Lower leg skin (tissue), 4 donors: ENCODE measurements at places on chromosomes 13 and 19.

- DNase-seq = no peak
Observed at GRCh38 chr13:39498471-39499114, 104.4 kb downstream of the LHFPL6 start.

- no peak for DNase-seq
Observed at GRCh38 chr13:31043957-31044356, 111.5 kb downstream of the TEX26 start.

- DNase-seq = no peak
Observed at GRCh38 chr13:113486698-113487097, 3.8 kb downstream of the DCUN1D2 start.

DNA sequence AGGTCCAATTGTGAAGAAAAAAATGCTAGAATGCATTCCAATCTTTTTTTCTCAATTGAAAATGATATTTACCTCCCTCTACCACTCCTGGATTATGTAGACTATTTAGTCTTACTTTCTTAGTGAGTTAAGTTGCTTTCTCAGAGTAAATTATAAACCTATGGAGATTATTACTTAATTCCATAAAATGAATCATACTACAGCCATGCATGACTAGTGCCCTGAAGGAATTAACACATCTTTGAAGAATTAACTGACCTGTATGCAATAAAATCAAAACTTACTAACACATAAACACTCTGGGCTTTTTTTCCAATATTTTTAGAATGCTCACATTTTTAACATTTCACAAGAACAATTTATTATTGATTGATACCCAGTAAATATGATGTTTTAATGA lies 379.4 kb upstream of the DACH1 start:
- DNase-seq = no peak

DNA sequence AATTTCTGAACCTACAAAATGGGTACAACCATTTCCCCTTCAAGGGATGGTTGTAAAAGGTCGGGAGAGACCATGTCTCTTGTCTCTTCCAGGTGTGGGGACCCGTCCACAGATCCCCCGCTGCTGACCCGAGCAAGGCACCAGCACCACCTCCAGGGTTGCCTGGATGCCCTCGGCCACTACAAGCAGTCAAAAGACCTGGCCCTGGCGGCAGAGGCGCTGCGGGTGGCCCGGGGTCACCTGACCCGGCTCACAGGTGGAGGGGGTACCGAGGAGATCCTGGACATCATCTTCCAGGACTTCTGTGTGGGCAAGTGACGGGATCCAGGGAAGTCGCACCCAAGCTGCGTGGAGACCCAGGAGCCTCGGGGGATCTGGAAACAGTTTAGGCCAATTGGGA lies 4.0 kb downstream of the GTPBP3 start:
- DNase-seq = no peak

DNA sequence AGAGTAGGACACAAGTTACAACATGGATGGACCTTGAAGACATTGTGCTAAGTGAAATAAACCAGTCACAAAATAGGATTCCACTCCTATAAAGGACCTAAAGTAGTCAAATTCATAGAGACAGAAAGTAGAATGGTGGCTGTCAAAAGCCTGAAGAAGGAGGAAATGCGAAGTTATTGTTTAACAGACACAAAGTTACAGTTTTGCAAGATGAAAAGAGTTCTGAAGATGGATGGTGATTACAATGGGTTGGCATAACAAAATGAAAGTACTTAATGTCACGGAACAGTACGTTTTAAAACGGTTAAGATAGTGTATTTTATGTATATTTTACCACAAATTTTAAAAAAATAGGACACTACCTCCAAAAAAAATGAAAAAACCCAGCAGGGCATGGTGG lies 34.8 kb downstream of the FOXO1 start:
- no peak for DNase-seq

GRCh38 chr19:43452582-43452981 lies 12.8 kb downstream of the LYPD3 start:
- no peak for DNase-seq

DNA sequence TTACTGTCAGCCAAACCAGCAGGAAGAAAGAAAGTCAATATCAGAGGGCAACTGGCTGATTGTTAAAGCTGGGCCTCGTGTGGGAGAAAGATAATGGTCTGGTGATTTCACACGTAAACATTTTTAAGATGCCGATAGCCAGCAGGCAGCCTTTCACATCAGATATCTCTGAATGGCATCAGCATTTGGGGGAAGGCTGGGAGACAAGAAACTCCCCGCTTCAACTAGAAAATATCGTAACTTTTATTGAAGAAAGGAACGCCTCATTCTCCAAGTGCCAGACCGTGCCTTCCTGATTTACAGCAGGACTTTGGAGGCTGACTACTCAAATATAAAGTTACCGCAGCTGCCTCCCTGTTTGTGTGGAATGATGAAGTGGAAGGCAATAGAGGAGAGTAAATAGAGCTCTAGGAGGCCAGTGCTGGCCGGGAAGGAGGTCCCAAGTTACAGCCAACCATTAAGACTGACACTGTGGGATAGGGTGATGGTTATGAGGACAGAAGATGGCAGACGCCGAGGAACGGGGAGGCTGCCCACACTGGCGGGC lies 284.3 kb upstream of the MAB21L1 start:
- DNase-seq = no peak

DNA sequence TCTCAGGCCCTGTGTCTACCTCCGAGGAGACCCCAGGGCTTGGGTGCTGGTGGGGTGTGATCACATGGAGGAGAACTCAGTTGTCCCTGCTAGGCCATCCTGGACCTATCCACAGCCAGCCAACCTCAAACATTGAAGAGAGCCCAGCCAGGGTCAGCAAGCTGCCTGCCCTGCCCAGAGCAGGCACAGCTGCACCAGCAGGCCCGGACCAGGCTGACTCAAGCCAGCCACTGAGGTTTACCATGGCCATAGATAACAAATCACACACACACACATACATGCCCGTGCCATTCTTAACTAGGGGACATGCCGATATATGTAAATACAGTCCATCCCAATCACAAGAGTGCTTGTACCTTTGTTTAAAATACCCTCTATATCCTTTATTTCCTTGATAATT lies 8.1 kb downstream of the ARHGEF7 start:
- DNase-seq = no peak

- no peak for DNase-seq
Observed at GRCh38 chr13:97325738-97326137, 103.6 kb downstream of the MBNL2 start.

DNA sequence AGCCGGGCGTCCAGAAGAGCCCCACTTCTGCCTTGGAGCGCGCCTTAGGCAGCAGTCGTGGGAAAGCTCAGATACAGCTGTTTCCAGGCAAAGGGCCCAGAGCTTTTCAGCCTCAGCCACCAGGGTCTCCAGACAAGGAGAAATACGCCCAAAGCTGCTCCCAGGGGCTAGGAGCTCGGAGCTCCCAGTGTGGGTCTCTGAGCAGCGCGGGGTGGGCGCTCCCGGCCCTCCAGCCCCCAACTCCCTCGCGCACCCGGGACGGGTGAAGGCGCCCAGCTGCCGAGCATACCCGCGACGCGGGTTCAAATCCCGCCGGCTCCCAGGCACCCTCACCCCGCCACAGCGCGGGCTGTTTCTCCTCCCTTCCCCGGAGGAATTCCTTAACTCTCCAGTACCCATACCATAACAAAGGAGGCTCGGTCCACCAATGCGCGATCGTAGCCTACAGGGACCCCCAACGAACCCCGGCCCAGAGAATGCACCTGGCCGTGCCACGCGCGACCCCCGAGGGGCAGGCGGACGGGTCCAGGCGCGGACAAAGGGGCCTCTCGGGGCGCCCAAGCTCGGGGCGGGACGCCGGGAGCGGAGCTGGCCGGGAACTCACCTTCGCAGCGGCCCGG lies 507 bp downstream of the COL4A1 start:
- peak; percentile 85 for DNase-seq

- no peak for DNase-seq
Observed at GRCh38 chr19:556611-557382, 12.9 kb downstream of the GZMM start.

- no peak for DNase-seq
Observed at GRCh38 chr13:41864658-41865057, 96.3 kb downstream of the VWA8 start.

GRCh38 chr13:41267106-41267505 lies 3.7 kb upstream of the MTRF1 start:
- no peak for DNase-seq

DNA sequence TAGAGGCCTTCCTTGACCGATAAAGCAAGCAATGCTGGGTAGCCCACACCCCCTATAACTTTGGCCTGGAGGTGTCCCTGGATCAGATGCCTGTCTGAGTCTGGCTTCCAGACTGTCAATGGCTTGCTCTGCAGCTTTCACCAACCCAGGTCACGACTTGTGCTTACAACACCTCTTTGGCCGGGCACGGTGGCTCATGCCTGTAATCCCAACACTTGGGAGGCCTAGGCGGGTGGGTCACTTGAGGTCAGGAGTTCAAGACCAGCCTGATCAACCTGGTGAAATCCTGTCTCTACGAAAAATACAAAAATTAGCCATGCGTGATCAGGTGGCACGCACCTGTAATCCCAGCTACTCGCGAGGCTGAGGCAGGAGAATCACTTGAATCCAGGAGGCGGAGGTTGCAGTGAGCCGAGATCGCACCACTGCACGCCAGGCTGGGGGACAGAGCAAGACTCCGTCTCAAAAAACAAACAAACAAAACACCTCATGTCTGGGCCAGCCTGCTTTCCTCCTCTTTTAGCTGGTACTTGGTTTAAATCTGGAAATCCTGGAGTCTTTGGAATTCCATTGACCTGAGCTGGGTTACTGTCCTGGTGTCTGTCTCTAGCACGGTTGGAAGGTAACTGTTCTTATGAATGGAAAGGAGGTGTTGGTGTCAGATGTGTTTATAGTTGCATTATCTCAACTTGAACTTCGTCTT lies 10.3 kb upstream of the GARRE1 start:
- no peak for DNase-seq

- peak; percentile 70 for DNase-seq
Observed at GRCh38 chr13:113598481-113598880, 13.9 kb downstream of the TFDP1 start.

DNA sequence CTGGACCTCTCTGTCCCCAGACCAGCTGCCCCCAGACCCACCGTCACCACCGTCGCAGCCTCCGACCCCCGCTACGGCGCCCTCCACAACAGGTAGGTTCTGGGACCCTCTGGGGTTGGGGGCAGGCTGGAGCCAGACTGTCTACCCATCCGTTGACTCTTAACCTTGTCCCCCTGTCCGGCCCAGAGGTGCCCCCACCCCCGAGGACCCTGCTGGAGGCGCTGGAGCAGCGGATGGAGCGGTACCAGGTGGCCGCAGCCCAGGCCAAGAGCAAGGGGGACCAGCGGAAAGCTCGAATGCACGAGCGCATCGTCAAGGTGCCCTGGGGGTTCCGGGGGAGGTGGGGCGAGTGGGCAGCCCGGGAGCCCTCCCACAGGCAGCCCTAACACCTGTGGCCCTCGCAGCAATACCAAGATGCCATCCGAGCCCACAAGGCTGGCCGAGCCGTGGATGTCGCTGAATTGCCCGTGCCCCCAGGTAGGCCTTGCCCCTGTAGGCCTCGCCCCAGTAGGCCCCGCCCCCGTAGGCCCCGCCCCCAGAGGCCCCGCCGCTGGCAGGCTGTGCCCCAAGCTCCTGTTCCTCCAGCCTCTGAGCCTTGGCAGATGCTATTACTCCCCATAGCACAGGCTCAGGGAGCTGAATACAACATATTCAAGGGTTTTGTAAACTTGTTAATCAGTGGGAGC lies 12.9 kb downstream of the CC2D1A start:
- DNase-seq = no peak

DNA sequence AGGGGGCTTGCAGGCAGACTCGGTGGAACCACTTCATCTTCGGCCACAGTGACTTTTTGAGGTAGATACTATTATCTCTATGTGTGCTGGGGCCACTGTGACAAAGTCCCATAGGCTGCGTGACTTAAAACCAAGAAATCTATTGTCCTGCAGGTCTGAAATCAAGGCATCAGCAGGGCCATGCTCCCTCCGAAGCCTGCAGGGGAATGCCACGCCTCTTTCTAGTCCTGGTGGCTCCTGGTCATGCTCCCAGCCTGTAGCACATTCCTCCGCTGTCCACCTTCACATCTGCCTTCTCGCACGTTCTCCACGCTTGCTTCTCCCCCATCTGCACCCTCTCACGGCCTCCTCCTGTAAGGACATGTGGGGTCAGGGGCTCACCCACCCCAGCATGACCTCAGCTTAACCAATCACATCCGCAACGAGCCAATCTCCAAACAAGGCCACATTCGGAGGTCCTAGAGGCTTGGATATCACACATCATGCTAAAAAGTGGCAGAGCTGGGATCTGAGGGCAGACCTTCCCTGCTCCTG lies 21.0 kb upstream of the RAB20 start:
- DNase-seq = peak; percentile 80

DNA sequence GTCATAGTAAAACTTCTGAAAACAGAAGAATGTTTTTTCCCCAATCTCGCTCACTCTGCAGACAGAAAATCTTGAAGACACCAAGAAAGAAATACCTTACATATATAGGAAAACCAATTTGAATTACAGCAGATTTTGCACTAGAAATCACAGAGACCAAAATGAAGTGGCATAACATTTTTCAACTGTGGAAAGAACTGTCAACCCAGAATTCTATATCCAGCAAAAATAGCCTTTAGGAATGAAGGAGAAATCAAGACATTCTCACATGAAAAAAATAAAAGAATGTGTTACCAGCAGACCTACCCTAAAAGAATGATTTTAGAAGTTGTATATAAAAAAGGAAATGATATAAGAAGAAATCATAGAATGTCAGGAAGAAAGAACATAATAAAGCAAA lies 28.7 kb downstream of the CCDC122 start:
- DNase-seq = no peak

DNA sequence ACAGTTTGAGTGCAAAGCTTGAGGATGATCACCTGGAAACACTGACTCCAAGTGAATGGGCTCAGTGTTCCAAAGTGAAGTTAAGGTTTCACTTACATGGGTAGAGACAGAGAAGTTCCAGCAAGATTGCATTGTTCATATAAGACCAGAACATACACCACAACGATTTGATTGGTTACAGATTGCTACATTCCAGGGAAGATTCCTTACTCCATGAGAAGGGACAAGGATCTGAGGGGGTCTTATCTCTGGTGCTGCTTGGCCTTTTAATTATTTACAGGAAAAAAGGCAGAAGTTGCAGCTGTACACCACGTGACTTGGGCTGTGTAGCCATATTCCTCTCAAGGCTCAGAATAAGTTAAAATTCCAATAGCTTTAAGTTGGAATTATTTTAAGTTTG lies 12.3 kb downstream of the WDFY2 start:
- DNase-seq = no peak

DNA sequence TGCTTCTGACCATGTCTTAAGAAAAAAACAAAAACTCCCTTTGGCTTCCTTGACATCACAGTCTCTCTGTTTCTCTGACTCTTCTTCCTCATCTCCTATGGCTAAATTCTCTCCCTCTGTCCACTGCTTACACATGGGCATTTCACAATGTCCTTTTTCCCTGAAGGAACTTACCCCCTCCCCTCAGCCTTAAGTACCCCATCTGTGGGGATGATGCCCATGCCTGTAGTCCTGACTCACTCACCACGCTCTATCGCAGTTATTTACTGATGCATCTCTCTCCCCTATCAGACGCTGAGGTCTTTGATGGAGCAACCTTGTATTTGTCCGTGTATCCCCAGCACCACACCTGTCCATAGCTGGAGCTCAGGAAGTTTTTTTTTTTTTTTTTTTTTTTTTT lies 32.4 kb downstream of the ACTN4 start:
- no peak for DNase-seq
